Natural killer cell treated with Interleukin-12 subunit alpha and Interleukin-12 subunit beta and Interleukin-15 and Interleukin-18, amount 100 ng/mL, for 72 hours (primary cell): ENCODE measurements at places on chromosomes 16 and 17.

GRCh38 chr17:82170412-82170961, 42.2 kb downstream of the CCDC57 start:
- no peak for DNase-seq

- DNase-seq, result no peak
These were observed 27.5 kb downstream of the PIMREG start for GRCh38 chr17:6471531-6472465.

DNA sequence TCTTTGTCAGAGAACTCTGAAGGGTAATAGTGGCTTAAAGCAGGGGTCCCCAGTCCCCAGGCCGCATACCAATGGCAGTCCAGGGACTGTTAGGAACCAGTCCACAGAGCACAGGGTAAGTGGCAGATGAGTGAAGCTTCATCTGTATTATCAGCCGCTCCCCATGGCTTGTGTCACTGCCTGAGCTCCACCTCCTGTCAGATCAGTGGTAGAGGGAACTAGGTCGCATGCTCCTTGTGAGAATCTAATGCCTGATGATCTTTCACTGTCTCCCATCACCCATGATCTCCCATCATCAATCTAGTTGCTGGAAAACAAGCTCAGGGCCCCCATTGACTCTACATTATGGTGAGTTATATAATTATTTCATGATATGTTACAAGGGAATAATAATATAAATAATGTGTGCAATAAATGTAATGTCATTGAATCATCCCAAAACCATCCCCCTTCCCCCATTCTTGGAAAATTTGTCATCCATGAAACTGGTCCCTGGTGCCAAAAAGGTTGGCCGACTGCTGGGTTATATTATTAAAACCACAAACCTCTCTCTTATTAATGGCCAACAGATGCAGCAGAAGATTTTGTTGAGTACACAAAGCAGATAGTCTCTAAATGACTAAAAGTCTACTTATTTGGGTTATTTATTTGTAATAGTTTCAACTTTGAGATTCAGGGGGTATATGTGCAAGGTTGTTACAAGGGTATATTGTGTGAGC, 782.7 kb downstream of the CDH11 start:
- no peak for DNase-seq

DNA sequence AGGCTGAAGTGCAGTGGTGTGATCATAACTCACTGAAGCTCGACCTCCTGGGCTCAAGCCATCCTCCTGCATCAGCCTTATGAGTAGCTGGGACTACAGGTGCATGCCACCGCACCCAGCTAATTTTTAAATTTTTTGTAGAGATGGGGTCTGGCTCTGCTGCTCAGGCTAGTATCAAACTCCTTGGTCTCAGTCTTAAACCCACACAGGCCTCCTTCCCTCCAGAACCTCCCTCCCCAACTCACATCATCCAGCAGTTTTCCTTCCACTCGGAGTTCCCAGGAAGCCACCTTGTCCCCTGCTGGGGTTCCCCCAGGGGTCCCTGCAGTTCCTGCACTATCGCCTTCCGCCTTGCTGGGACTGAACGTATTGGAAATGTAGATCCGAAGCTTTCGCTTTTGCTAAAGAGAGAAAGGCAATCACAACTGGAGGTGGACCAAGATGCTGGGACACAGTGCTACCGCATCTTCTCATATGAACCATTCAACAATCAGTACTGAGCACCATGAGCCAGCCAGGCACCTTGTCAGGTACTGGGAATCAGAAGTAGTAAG, 7.2 kb downstream of the SMARCD2 start:
- DNase-seq, result no peak

DNA sequence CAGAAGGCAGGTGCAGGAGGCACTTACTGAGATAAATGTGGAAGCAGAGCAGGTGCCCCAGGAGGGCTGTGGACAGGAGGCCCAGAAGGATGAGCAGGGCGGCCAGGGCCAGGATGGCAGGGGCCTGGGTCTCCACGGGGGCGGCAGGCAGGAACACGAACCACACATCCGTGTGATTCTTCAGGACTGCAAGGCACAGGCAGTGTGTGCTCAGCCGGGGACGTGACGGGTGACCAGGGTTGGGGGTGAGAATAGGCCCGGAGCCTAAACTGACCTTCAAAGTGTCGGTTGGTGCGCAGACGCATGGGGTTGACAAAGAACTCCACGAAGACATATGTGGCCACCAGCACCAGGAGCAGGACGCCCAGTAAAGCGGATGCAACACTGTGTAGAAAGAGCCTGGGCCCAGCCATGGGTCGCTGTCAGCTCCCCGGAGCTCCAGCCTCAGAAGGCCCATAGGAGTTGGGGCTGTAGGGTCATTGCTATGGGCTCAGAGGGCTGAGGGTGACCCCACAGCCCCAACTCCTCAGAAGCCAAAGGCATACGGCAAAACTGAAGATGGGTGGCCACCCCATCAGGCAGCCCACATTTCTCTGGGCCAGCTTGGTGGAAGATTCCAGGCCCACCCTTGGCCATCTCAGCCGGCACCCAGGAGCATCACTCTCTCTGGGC, 5.4 kb upstream of the TPPP3 start:
- DNase-seq, result no peak

GRCh38 chr17:34776456-34777443, 184.5 kb downstream of the CCT6B start:
- DNase-seq, result no peak

GRCh38 chr16:17759451-17760390, 289.0 kb upstream of the XYLT1 start:
- DNase-seq, result no peak

DNA sequence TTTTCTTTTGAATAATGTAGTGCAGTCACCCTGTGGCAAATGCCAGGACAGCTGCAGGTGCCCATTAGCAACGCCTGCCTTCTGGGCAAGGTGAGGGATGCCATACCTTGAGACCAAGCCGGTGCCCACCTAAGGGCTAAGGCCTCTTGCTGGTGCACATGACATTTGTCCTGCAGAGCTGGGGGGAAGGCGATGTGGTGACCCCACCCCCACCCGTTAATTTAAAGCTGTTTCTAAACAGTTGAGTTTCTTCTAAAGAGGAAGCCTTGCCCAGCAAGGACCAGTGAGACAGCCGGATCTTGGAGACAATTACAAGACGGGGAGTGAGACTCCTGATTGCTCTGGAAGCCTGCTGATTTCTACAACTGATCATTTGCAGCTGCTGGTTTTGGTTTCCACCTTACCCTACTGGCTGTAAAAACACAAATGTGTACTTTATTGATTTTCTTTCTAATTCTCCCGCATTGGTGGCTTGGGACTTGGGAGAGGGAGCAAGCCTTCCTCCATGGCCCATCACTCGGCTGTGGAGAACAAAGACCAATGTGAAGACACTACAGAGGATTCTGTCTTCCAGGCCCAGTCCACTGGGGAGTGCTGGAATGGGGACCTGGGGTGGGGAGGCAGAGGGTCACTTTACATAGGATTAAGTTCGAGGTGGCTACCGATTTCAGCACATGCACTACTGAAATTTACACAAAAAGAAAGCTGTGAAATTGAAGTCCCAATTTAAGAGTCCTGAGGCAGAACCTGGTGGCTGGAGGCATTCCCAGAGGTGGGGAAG, 2.7 kb downstream of the CDK5R1 start:
- DNase-seq, result no peak
